ENCODE measurements at places on chromosomes 7 and 10.

DNA sequence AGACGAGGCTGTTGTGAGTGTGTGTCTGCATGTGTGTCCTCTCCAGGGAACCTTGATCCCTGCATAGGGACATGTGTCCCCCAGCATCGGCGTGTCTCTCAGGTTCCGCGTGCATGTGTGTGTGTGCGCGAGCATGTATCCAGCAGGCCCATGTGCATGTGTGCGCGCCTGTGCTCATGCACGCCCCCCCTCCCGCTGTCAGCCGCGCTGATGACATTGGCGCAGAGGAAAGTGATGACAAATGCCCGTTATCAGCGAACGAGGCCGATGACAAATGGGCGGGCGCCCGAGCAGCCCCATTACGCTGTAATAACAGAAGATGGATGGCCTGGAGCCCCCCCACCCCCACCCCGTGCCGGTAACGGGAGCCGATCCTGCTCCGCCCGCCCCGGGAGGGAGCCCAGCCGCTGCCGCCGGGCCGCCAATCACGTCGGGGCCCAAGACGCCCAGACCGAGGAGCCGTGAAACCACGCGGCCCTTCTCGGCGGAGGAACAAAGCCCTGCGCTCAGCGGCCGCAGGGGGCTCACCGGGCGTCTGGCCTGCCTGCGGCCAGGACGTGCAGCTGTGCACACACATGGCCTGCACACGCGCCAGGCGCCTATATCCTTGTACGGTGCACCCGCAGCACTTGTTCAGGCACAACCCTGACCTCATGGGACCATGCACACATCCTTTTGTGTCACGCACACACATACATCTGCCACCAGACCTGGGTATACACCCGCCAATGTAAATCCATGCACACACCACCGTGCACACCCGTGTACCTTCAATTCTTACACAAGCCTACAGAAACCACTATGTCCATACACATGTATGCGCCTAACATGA, 21.5 kb downstream of the POLL start:
- no peak for DNase-seq

DNA sequence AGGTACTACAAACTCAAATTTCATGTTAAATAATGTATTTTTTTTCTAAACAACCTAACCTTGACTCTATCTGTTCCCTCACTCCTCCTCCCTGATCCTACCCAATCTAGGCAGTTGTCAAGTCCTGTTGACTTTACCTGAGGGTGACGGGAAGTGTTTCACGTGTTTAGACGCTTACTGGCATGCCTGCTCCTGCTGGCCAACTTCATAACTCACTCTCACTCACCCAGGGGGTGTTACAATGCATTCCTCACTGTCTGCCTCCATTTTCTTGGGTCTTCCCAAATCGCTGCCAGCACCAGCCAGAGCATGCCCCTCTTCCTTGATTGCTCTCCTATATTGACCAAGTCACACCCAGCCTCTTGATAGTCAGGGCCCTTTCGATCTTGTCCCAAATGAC, 28.3 kb downstream of the CRCP start:
- DNase-seq = no peak

GRCh38 chr10:120429395-120429794, 27.6 kb upstream of the PLPP4 start:
- DNase-seq = no peak

DNA sequence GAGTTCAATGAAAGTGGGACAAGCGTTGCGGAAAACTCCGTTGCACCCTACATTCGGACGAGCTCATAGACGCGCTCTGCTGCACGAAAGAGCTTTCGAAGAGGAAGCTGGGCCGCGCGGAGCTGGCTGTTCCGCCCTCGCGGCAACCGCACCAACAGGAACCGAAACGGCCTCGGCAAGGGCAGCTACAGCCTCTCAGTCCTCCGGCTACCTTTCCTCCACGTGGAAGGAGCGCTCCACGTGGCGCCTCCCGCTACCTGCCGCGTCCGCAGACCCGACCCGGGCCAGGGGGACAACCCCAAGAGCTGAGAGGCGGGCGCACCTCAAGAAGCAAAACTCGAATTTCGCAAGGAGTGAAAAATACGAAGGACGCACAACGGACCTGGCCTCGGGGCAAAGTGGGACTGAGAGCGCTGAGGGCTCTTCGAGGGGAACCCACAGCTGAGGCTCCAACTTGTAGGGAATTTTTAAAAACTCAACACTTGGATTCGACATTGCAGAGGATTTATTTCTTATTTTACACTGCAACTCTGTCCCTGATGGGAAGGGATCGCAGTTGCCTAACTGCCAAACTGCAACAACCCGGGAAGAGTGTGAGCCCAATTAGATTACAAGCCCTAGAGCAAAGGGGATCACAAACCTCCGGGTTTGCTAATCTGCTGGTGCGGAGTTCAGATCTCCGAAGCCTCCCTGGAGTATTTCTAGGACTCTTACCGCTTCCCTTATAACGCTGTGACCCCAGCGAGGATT, 1.4 kb downstream of the HPSE2 start:
- no peak for DNase-seq

DNA sequence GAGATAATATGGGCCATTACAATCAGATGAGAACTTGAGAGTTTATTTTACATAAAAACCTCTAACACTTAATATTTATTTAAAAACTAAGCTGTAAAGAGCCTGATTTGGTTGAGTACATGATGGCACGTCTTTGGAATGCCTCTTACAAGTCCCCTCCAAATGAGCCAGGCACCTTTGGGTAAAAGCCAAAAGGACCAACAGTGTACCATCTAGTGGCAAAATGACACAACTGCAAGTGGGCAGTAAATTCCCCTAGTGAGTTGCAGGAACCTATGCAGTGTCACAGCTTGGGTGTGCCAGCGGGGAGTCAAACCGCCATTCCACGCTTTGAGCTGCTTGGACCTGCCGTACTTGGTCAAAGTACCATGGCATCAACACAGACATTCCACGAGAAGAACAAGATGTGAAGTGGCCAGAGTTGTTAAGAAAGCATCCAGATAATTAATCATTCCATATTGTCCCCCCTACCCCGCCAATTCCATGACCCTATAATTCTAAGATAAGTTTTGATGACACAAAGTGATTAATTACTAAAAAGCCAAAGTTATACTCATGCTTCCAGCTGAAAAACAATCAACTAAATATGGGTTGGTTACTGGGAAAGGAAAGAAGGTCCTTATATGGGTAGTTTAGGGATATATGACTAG, 115.2 kb downstream of the SORBS1 start:
- DNase-seq = no peak

DNA sequence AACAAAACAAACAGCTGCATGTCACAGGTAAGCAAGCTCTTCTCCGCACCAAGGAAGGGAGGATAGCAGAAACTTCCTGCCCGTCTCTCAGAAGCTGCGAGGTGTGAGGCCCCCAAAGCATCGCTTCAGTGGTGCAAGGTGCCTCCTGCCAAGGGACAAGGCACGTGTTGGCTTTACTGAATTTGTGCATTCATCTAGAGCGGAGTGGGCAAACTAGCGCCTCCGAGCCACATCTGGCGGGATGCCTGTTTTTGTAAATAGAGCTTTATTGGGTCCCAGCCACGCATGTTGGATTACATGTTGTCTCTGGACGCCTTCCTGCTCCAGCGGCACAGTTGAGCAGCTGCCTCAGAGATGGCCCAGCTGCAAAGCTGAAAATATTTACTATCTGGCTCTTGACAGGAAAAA, 27.7 kb downstream of the PHYH start:
- DNase-seq = no peak

GRCh38 chr10:12757351-12757750, 244.2 kb downstream of the CCDC3 start:
- DNase-seq = no peak

- DNase-seq = no peak
These were observed 292.4 kb upstream of the AKR1E2 start for GRCh38 chr10:4533621-4534020.

GRCh38 chr10:11338160-11338844, 273.1 kb downstream of the USP6NL start:
- no peak for DNase-seq

- DNase-seq = no peak
These were observed 132.3 kb downstream of the PLXNA4 start for GRCh38 chr7:132443761-132444520.

GRCh38 chr7:134365341-134366054, 48.8 kb upstream of the SLC35B4 start:
- DNase-seq = no peak

GRCh38 chr7:3725155-3726059, 424.4 kb downstream of the SDK1 start:
- DNase-seq = no peak

DNA sequence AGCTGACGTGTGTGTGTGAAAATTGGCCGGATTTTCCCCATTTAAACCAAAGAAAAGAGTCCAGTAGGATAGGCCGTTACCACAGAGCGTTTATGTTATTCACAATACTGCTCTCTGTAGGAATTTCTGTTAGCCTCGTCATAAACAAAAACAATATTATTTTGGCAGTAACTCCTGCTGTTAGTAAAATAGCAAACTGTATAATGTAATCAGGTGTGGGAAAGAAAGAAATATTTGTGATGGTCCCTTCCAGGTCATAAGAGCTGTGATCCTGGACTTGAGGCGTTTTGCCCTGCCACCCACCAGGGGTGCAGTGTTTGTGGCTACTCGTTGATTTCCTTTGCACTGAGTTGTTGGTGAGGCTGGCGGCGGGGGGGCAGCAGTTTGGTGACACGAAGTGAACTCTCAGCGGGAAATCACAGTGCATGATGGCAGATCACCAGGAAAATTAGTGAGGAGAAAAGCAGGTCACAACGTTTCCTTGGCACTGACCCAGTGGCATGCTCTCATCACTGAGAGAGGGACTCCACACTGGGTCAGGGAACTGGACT, 2.8 kb downstream of the EEPD1 start:
- no peak for DNase-seq

- no peak for DNase-seq
These were observed 40.5 kb downstream of the PRSS2 start for GRCh38 chr7:142811154-142811737.

GRCh38 chr7:144884896-144885295, 49.0 kb upstream of the TPK1 start:
- DNase-seq = no peak

DNA sequence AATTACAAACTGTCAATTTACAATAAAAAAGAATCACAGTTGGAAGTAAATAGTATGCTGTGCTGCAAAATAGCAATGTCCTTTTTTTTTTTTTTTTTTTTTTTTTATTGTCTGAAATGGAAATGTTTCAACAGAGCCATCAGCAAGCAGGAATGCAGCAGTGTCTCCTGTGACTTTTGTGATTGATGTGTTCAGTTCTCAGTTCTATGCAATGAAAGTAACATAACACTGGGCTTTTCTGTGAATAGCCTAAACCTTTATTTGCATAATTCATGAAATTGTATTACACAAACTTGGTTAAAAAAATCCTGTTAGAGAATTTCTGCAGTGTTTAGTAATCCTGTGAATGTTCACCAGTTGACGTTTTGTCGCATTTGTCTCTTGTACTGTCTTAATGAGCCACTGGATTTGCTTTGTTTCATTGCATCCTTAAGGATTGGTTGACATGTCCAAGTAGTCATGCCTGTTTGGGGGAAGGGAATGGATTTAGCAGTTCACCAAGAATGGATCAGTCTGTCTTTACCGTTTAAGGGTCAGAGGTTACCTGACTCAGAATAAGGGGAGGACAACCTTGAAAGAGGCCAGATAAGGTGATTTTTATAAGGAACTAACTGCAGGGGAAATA, 192.7 kb downstream of the MLLT10 start:
- DNase-seq = no peak

GRCh38 chr7:90387470-90388240, 15.6 kb upstream of the CLDN12 start:
- DNase-seq = no peak

- no peak for DNase-seq
These were observed 278.2 kb upstream of the TEX47 start for GRCh38 chr7:89073776-89074175.
